ENCODE measurements at places on chromosomes 4 and X. TPM values are rescaled to one million over a fixed set of nuclear protein-coding genes. Genes with fewer than 3 reads are reported as not detected.

Gene COL25A1
- total RNA-seq: 0.27 TPM

Gene NXF2
- total RNA-seq: not detected

Gene TCP11X1
- total RNA-seq: not detected

GRCh38 chrX:20527558-20528011 is 260.9 kb upstream of the RPS6KA3 start:
- peak; percentile 53 for DNase-seq

GRCh38 chrX:121221322-121221977 is 174.0 kb downstream of the GLUD2 start:
- peak; percentile 4 for DNase-seq

Gene REPS2
- 1.7 TPM for total RNA-seq

DNA sequence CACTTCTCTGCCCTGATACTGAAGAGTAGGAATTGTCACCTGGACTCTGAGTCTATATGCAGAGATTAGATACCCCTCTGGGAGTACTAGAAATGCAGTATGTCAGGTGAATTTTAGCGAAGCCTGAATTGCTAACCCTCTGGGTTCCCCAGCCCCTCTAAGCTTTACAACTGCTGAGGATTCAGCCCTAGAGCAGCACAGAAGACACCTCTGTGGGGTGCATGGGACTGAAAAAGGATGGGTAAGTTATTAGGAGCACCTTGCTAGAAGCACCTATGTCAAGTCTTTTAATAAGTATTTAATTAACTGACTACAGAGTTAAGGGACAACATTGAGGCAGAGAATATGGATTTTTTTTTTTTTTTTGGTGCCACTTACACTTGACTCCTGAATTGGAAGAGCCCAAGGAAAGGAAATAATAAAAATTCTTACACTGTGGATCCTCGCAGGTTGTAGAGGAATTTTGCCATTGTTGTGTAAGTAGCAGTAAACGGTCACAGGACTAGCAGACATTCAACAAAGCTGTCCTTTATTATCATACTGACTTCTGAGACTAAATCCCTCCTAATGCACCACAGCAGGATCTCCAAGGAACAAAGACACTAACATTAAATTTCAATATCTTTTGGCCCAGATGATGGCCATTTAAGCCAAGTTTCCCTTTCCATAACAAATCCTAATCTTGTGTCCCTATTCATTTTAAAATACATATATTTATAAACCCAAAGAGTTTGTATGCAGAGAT is 253.2 kb downstream of the ANKRD50 start:
- no peak for DNase-seq

GRCh38 chrX:103475381-103475780 is 43.9 kb downstream of the RAB40A start:
- no peak for DNase-seq

Gene MAGEA8
- total RNA-seq: not detected

DNA sequence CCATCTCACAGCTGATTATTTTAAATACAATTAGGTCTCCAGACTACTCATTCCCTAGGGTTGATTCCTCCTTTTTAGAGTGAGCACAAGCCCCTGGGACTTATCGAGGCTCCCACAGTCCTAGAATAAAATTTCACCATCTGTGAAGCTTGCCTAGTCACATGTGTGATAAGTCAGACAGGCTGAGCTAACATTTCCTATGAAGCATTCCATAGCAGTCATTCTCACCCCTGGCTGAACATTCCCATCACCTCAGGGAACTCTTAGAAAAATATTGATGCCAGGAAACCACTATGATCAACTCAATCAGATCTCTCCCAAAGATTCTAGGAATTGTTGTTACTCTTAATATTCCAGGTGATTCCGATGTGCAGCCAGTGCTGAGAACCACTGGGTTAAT is 37.7 kb downstream of the ARHGEF9 start:
- peak; percentile 70 for DNase-seq

GRCh38 chr4:105058177-105058812 is 88.4 kb upstream of the TET2 start:
- peak; percentile 86 for DNase-seq

Gene RIBC1
- 1.6 TPM for total RNA-seq

GRCh38 chr4:76556452-76556851 is 121.4 kb downstream of the SHROOM3 start:
- DNase-seq: peak; percentile 13
